ENCODE measurements at places on chromosomes 3 and 15.

GRCh38 chr3:99407257-99407656, 231.1 kb upstream of the COL8A1 start:
- DNase-seq: no peak

DNA sequence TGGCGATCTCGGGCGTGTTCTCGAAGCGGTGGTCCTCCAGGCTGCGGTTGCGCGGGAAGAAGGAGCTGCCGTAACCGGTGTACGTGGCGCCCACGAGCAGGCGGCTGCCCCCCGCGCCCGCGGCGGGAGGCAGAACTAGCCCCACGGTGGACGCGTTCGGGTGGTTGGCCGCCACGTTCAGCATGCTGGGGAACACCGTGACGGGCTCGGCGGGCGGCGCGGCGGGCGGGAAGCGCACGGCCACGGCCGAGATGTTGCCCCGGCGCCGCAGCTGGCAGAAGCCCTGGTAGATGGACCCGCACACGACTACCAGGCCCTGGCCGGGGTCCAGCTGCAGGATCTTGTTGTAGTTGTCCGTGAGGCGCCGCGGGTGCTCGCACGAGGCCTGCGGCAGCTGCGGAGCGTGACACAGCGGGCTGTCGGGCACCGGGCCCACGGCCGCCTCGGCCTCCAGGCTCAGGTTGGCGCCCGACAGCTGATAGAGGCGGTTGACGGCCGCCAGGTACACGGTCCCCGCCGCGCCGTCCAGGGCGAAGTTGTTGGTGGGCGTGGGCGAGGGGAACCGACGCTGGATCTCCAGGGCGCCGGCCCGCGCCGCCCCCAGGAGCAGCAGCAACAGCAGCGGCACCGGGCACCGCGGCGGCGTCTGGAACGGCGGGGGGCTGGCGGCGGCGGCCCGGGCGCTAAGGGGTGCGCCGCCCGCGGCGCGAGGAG, 397 bp downstream of the PLXND1 start:
- no peak for DNase-seq

DNA sequence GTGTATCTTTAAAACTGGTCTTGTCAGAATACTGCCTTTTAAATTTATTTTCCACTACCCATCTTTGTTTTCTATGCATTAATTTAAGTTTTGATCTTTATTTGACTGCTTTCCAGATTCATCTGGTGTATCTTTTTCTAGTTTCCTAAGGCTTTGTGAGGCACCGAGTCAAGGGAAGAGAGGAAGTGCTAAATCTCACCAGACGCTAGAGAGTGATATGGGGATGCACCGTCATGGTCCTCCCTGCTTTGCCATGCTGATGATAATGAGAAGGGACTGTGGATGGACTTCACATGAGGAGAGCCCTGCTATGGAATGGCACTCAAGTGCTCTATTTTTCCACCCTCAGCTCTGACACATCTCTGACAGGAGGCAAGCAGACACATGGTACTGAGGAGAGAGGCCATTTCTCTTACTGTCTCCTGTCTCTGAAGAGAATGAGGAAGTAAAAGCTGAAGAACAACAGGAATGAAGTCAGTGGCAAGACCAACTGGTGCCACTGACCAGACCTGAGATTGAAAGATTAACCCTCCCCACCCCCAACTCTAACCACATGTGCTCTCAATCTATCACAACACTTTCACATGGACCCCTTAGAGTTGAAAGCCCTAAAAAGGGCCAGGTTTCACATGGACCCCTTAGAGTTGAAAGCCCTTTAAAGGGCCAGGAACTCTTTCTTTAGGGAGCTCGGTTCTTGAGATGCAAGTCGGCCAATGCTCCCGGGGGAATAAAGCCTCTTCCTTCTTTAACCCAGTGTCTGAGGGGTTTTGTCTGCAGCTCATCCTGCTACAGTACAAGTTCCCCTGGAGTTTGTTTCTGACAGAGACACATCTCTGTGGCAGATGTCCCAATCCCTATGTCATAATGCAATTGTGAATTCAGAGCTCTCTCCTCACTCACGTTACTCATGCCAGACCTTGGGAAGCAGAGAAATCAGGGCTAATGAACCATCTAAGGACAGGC, at the start of gene IQCF2:
TSS of gene IQCF2 (plus strand) at position 913 of the 963 bp plus-strand sequence. CDS start 52 bp downstream, outside the sequence.
- DNase-seq: no peak

DNA sequence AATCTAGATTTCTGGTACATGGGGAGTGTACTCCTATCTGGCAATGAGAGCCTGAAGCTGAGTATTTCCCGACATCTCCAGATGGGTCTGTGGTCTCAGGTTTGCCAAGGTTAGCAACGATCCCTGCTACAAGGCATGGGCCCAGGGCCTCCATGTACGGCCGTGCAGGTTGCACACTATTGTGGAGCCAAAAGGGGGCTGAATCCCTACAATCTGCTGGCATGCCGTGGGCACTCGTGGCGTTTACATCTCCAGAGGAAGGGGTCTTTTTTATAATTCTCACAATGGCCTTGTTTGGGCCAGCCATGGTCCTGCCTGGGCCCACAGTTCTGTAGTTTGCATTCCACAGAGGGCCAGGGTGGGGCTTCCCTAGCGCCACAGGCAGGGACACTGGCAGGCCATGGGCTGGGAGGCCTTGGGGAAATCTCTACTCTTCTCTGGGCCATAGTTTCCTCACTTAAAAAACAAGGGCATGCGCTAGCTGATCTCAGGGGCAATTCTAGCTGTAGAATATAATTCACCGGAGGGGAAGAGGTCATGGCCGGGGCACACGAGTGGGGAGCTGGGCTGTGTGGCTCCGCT, 68.9 kb upstream of the TLE3 start:
- no peak for DNase-seq

DNA sequence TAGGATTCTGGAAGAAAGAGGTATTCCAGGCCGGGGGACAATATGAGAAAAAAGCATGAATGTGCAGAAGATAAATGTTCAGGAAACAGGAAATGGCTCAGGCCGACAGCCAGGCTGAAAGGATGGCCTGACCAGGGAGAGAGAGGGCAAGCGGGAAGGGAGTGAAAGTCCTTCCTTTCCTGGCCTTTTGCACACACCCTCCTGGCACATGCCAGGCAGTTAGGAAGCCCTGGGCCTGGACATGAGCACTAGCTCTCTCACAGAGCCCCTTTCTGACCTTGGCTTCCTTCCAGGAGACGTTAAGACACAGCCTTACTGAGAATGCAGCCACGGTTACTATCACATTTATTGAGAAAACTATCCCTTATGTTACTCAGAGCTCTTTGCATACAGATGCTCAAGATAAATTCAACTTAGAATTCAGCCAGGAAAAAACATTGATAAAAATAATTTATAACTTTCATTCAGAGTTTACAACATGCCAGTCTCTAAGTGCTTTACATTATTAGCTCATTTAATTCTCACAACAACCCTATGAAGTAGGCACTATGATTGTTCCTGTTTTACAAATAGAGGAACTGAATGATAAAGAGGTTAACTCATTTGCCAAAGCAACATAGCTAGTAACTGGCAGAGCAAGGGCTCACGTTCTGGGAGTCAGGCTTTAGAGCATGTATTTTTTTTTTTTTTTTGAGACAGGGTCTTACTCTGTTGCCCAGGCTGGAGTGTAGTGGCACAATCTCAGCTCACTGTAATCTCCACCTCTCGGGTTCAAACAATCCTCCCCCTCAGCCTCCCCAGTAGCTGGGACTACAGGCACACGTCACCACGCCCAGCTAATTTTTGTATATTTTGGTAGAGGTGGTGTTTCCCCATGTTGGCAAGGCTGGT, 39.4 kb upstream of the SMAD3 start:
- DNase-seq: no peak

DNA sequence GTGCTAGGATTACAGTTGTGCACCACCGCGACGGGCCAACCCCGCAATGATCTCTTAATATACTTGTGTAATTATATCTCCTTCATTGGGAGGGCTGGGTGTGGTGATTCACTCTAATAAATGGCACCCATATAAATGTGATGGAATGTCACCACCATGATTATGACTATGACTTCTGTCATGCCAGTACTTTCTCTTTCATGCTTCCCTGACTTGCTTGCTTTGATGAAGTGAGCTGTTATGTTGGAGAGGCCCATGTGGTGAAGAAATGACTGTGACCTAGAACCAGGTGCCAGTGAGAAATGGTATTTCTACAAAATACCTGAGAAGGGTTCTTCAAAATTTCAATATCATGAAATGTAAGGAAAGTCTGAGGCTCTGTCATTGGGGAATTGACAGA, 24.4 kb upstream of the TP63 start:
- no peak for DNase-seq

GRCh38 chr15:99050328-99050980, 42.9 kb upstream of the PGPEP1L start:
- DNase-seq: no peak
